GM23338 (cell line): ENCODE measurements at places on chromosomes 2 and 18.

- no peak for DNase-seq
Measured at GRCh38 chr2:22893761-22894517, 491.0 kb upstream of the KLHL29 start.

DNA sequence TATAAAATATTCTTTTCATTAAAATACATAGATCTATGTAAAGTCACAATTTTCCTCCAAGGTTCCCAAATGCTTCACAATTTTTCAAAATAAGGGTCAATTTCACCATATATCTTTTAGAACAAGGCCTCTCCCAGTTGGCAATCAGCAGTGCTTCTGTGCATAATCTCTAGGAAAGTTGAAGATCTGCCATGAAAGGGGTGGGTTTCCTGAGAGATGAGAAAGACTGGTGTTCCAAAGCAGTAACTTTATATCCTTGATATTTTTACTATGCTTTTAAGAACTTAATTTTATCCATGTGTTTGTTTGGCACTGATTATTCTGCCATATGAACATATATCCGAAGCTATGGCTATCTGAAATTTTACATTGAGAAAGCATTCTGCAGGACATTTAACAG lies 199.4 kb upstream of the CYP26B1 start:
- no peak for DNase-seq

- no peak for DNase-seq
Measured at GRCh38 chr2:239459606-239460005, 58.8 kb upstream of the HDAC4 start.

DNA sequence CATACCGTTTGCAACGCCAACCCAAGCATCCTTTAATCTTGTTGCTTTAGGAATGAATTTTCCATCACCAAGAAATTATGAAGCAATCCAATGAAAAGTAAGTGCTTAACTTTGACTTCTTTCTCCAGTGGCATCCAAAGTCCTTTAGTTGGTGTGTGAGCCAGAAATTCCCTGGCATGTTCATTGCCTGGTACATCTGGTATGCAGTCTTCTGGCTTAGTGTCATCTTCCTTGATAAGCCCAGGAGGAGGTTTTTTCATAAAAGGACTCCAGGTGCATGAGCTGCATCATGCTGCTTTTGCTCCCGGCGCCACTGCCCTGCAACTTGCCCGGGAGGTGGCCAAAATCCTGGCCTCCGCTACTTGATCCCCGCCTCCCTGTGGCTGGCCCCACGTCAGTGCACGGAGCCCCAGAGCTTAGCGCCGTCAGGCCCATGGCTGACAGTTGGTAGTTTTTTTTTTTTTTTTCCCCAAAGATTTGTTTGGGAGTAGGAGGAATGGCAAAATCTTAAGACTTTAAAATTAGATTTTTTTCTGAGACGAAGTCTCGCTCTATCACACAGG lies 58.7 kb downstream of the PUM2 start:
- peak; percentile 28 for DNase-seq

GRCh38 chr18:35073186-35074105 lies 32.2 kb downstream of the MAPRE2 start:
- DNase-seq: no peak

DNA sequence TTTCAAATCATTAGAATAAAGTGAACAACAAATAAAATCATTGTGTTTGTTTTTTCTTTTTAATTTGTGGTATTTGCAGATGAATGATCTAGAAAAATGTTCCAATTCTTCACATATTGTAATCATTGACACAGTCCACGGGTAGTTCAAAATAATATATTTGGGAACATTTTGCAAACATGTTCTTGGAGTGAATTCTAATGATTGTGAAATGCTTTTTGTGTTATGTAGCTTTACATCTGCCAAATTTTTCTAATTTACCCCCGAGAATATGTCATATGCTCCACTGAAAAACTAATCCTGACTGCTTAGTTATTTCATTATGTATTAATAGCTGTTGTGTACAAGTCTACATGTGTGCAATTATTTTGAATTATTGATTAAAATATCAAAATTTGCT lies 1468.4 kb upstream of the NXPH2 start:
- no peak for DNase-seq

- no peak for DNase-seq
Measured at GRCh38 chr18:12068950-12069320, 24.7 kb upstream of the ANKRD62 start.

- no peak for DNase-seq
Measured at GRCh38 chr2:62760555-62760954, 55.0 kb downstream of the EHBP1 start.
